Activated naive CD4-positive, alpha-beta T cell (primary cell): ENCODE measurements at places on chromosomes 5 and 9.

GRCh38 chr5:11182441-11183080 lies 421.5 kb upstream of the DAP start:
- no peak for DNase-seq

- no peak for DNase-seq
Measured at GRCh38 chr5:57850109-57850508, 367.5 kb upstream of the ACTBL2 start.

GRCh38 chr5:56055859-56056258 lies 61.1 kb upstream of the IL6ST start:
- no peak for DNase-seq

GRCh38 chr5:123359454-123360200 lies 63.6 kb downstream of the CEP120 start:
- DNase-seq = no peak

DNA sequence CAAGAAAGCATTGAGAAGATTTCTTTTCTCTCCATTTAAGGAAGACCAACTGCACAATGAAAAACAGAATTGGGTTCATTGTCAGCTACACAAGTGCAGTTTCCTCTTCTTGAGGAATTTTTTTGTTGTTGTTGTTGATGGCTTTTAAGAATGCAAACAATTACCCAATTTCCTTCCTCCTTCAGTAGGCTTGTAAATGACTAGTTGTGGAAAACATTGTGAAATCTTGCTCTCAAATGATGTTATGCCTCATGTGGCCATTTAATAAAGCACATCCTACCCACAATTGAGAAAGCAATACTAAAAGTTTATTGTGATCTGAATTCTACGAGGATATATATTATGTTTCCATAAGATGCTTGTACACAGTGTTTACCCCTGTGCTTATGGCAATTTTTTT lies 171.6 kb downstream of the FAM174A start:
- DNase-seq = no peak

DNA sequence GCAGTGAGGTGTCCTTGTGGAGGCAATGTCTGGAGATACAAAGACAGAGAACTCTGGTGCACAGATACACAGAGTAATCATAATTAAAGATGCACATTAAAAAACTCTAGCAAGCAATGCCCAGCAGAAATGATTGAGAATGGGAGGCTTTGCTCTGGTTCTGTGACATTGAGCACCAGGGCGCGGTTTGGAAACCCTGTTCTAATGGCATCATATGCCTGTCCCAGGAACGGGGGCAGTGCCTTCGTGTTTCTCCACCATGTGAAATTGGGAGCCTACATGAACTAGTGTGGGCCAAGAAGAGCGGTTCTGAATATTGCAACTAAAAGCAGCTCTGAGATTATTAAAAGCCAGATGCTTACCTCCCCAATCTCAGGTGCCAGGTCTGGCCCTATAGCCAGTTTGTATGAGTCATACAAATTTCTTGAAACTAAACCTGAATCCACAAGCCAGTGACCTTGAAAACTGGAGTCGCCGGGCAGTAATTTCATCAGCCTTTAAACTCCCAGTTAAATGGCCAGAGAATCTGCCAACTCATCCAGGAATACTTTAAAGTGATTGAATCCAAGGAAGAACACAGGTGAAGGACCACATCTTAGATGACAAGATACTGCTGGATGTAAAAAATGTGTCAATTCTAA lies 22.2 kb upstream of the CTSL start:
- DNase-seq = no peak

- DNase-seq = no peak
Measured at GRCh38 chr5:119031905-119032304, 39.0 kb upstream of the DMXL1 start.

DNA sequence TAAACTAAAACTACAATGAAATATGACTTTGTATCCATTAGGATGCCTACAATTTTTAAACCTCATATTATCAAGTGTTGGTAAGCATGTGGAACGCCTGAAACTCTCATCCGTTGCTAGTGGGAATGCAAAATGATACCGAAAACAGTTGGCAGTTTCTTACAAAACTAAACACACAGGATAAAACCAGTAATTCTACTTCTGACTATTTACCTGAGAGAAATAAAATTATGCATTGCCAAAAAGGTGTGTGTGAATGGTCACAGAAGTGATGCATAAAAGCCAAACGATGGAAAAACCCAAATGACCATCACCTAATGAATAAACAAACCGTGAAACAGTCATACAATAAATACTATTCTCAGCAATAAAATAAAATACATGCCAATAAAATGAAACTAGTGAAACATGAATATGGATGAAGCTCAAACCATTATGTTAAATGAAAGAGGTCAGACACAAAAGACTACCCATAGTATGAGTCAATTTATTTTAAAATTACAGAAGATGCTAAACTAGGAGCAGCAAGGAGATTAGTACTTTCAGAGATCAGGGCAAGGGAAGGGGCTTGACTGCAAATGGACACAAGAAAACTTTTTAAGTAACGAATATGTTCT lies 13.4 kb downstream of the AUH start:
- no peak for DNase-seq

DNA sequence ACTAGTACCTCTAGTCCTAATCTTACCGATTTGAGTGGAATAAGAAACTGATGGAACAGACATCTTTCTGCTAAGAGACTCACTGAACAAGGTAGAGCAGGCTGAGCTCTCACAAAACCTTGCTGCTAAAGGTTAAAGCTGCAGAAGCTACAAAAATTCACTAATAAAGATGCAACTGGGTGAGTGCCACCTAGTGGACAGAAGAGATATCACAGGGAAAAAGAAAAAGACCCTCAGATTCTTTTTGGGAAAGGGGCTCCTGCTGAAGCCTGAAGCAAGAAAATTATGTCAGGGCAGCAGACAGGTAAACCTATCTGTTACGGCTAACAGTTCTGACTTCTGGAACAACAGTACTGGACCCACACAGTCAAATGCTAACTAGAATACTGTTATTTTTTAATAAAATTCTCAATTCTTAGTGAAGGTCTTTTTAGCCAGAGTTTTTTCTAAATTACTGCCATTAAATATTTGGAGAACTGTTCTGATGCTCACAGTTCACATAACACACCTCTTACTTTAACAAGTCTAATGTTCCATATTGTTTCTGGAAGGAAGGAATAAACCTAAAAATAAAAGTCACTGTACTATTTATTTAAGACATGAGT lies 51.2 kb downstream of the DIAPH1 start:
- DNase-seq = no peak

GRCh38 chr5:153654504-153655200 lies 164.2 kb downstream of the GRIA1 start:
- no peak for DNase-seq

- no peak for DNase-seq
Measured at GRCh38 chr9:107888773-107889227, 399.2 kb upstream of the KLF4 start.

GRCh38 chr5:177496727-177497291 lies 595 bp downstream of the PDLIM7 start:
- no peak for DNase-seq

DNA sequence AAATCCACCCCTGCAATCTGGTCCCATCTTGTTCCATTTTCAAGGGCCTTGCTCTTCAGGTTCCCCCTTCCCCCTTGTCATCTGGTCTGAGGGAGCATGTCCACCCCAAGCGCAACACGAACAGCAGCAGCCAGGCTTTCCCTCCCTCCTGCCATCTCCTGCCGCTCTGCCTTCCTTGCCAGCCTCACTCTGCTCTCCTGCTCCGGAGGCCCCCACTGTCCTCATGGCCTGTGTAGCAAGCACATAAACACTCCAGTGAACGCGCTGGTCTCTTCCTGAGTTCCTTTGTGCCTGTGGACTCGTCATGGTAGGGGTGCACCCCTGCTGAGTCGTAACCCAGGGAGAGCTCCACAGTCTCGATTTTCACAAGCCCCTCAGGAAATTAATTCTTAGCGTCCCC lies 29.9 kb downstream of the TENT4A start:
- DNase-seq = no peak

- DNase-seq = no peak
Measured at GRCh38 chr5:72878854-72879253, 62.4 kb downstream of the TNPO1 start.

GRCh38 chr5:41364346-41364745 lies 146.1 kb downstream of the PLCXD3 start:
- DNase-seq = no peak

- DNase-seq = no peak
Measured at GRCh38 chr5:131944702-131945550, 537 bp downstream of the MEIKIN start.

DNA sequence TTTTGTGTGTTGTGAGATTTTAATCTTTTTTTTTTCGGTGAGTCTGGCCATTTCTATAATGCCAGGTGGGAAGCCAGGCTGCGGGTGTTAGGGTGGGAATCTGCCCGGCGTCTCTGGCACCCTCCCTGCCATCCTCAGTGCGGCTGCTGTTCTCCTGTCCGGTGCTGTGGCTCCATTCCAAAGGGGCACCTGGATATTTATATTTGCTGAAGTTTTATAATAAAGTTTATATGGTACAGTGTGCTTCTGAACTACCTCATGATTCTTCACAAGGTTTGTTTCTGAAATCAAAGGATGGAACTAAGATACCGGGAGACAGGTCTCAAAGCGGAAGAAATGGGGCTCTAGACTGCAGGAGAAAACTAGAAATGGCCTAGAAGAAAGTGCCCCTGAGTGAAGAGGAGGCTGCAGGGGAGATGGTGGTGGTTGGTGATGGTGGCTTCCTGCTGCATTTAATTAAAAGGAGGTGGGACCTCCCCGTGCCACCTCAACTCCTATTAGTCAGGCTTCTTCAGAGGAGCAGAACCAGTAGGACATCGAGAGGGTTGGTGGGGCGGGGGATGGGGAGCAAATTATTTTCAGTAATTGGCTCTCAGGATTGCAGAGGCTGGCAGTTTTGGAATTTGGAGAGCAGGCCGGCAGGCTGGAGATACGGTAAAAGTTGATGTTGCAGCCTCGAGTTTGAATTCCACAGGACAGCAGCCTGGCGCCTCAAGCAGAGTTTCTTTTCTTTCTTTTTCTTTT lies 102.2 kb upstream of the ICE1 start:
- DNase-seq = no peak

DNA sequence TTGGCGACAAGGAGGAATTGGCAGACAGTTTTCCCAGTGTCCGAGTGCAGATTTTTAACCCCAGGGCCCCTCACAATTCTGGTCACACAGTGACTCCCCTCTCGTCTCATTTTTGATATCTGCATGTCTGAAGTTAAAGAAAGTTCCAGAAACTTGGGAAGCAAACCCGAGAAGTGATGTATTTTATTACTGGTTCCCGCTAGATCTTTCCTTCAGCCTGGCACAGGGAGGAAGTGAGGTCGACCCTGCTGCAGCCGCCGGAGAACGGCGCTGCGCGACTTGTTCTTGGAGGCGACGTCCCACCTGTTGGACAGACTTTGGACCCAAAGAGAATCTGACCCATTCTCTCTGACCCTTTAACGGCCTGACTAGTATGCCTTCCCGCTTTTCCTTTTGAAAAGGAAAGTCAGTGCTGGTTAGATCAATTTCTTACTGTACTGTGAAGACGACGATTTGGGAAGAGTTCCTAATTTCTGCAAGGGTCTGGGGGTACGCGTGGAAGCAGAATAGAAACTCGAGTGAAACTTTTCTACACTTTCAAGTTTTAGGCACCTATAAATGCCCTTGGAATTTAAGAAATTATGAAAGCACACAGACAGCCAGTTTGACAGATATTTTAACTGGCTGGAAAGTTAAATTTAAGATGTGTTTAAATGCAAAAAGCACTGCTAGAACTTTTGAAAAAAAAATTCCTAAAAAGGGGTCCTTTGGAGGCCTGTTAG lies 744 bp downstream of the OTULIN start:
- no peak for DNase-seq

- no peak for DNase-seq
Measured at GRCh38 chr9:21904371-21904770, 89.8 kb downstream of the CDKN2A start.
